ENCODE measurements at places on chromosomes 16 and 17.

- DNase-seq, result no peak
These were observed 449.3 kb downstream of the KCNJ2 start for GRCh38 chr17:70618641-70619040.

DNA sequence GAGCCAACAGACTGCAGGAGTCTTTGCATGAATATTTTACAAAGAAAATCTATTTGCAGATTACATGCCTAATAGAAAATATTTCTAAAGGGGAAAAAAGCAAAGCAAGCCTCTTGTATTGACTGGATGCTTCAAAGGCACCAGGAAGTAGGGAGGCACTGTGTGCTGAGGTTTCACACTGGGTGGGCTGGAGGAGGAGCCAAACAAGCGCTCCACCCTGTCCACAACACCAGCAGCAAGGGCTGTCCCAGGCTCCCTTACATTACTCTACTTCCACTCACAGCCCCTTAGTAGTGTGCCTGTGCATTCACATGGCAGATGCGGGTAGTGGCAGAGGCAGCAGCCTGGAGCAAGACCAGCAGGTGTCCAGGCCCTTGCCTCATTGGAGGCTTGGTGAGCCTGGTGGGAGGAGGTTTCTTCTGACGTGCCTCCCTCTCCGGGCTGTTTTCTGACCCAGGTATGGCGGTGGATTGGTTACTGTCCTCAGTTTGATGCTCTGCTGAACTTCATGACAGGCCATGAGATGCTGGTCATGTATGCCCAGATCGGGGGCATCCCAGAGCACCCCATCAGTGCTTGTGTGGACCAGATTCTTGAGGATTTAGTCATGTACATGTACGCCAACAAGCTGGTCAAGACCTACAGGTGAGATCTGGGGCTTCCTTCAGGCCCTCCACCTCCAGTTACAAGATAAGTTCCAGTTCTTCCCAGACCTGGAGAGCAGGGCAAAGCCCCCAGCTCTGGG, 7.0 kb upstream of the CCNF start:
- no peak for DNase-seq

- DNase-seq, result no peak
These were observed 1.9 kb downstream of the BRICD5 start for GRCh38 chr16:2208772-2209171.

- no peak for DNase-seq
These were observed 208.9 kb downstream of the RBFOX3 start for GRCh38 chr17:79401704-79402674.

GRCh38 chr17:30336369-30337171, 2.7 kb upstream of the TMIGD1 start:
- peak; percentile 50 for DNase-seq

GRCh38 chr17:17919169-17920107, 52.8 kb downstream of the TOM1L2 start:
- DNase-seq, result no peak

DNA sequence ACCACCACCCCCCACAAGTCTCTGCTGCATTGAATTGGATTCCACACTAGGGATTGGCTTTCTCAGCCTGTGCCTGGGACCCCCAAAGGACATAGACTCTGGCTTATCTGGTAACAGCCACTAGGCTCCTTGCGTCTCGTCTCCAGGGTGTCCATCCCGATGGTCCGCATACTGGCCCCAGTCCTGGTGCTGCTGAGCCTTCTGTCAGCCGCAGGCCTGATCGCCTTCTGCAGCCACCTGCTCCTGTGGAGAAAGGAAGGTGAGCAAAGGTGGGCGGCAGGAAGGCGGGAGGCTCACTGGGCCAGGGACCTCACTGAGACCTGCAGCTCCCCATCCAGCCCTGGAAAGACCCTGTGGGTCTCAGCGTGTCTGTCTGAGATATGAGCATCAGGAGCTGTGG, 8.1 kb downstream of the CD300LG start:
- DNase-seq, result no peak

DNA sequence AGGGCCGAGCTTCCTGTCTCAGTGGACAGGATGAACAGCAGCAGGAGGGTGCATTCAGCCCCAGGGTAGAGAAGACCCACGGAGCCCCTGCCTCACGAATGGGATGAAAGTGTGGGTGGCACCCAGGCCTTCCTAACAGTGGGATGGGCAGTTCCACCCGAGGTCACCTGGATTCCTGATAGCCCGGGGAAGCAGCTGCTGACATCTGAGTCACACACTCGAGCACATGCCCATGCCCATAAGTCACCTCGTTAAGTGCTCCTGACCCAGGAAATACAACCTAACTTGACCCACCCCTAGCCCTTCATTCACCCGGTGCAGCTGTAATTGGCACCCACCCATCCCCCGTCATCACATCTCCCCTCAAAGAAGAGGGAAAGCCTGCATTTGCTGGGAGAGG, 85.3 kb upstream of the FOXF1 start:
- DNase-seq, result no peak

GRCh38 chr17:64377769-64378282, 12.8 kb downstream of the PECAM1 start:
- DNase-seq, result no peak

DNA sequence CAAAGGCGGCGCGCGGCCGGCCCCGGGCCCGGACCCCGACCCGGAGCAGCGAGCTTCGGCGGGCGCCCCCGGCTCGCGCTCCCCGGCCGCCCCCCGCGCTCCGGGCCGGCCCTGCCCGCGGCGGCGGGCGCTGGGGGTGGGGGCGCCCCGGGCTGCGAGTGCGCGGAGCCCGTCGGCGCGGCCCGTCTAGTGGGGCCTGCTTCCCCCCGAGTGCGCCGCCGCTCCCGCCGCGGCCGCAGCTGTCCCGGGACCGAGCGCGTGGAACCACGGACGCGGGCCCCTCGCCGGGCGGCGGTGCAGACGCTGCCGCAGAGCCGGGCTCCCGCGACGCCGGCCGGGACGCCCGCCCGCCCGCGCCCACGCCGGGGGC, 308 bp downstream of the ADCY9 start:
- DNase-seq, result no peak

GRCh38 chr17:74605361-74605760, 13.3 kb upstream of the CD300LD start:
- no peak for DNase-seq

DNA sequence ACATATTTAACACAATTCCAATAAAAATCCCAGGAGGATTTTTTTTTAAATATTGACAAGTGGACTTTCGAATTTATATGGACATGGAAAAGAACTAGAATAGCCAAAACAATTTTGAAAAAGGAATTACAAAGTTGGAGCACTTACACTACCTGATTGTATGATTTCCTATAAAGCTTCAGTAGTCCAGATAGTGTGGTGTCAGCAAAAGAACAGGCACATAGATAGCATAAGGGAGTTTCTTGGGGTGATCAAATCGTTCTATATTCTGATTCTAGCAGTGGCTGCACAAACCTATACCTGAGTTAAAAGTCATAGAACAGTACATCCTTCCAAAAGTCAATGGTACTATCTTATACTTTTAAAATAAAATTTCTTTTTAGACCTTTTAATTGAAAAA, 66.4 kb upstream of the CES5A start:
- no peak for DNase-seq

GRCh38 chr16:66064801-66065530, 301.5 kb upstream of the CDH5 start:
- no peak for DNase-seq

- DNase-seq, result no peak
These were observed 2.0 kb downstream of the P2RX1 start for GRCh38 chr17:3914312-3914670.

- DNase-seq, result peak; percentile 55
These were observed at the start of gene PPM1E for GRCh38 chr17:58755577-58756245. Gene PPM1E, plus strand, starts transcription at chr17:58755854.

DNA sequence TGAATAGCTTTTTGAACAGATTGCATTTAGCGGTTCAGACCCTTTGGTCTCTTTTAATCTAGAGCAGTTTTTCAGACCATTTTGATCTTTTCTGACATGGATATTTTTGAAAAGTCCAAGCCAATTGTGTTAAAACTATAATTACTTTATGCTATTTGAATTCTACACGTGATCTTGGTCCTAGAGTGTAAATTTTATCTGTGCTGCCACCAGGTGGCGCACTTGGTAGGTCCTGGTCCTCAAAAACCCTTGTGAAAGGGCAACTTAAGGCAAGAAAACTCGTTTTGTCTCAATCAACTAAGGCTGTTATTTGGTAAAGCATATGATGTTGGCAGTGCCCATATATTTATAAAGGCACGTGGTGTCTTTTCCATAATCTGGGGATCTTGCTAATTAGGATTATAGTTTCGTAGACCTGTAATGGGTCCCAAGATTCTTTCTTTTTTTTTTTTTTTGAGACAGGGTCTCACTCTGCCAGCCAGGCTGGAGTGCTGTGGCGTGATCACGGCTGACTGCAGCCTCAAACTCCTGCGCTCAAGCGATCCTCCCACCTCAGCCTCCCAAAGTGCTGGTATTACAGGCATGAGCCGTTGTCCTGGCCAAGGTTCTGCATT, 43.9 kb upstream of the TEX2 start:
- peak; percentile 41 for DNase-seq

GRCh38 chr16:13437413-13437795, 482.6 kb upstream of the ERCC4 start:
- no peak for DNase-seq

GRCh38 chr17:44416558-44417289, 27.3 kb upstream of the ITGA2B start:
- DNase-seq, result no peak

GRCh38 chr16:57367116-57367752, 5.1 kb upstream of the CX3CL1 start:
- DNase-seq, result no peak
